ENCODE measurements at places on chromosomes 16 and 17. TPM values are rescaled to one million over a fixed set of nuclear protein-coding genes. Genes with fewer than 3 reads are reported as not detected.
A peak's percentile ranks its signal among the peaks of the same experiment; 100 is the strongest.

GRCh38 chr17:77459018-77459755, 318.4 kb downstream of the SEC14L1 start:
- no peak for DNase-seq
- peak overlapping the region; percentile 92 for H3K27ac ChIP-seq
- H3K27me3 ChIP-seq, result no peaks in the 10 kb centered on the region
- no peak overlapping the region for H3K4me3 ChIP-seq

DNA sequence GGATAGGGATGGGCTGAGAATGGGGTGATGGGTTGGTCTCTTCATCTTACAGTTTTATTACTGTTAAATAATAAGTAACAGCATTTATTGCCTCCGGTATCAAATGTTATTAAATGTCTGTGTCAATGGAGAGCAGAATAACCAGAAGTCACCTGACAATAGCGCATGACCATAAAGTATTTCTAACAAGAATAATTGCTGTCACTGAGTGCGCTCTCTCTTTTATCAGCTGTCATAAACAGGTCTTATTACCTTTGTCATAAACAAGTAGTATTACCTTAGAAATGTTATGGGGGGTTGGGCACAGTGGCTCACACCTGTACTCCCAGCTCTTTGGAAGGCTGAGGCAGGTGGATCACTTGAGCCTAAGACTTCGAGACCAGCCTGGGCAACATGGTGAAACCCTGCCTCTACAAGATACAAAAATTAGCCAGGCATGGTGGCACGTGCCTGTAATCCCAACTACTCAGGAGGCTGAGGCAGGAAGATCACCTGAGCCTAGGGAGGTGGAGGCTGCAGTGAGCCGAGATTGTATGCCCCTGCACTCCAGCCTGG, 120.6 kb downstream of the MAP2K6 start:
- H3K4me3 ChIP-seq, result no peak overlapping the region
- no peak for DNase-seq
- H3K4me1 ChIP-seq, result no peaks in the 10 kb centered on the region
- H3K27ac ChIP-seq, result no peak overlapping the region

- H3K36me3 ChIP-seq, result no peaks in the 10 kb centered on the region
- DNase-seq, result no peak
- no peaks in the 10 kb centered on the region for H3K4me1 ChIP-seq
- H3K4me3 ChIP-seq, result no peak overlapping the region
- H3K27me3 ChIP-seq, result no peaks in the 10 kb centered on the region
- H3K27ac ChIP-seq, result no peak overlapping the region
Observed at GRCh38 chr17:54870671-54871175, 29.9 kb upstream of the TOM1L1 start.

DNA sequence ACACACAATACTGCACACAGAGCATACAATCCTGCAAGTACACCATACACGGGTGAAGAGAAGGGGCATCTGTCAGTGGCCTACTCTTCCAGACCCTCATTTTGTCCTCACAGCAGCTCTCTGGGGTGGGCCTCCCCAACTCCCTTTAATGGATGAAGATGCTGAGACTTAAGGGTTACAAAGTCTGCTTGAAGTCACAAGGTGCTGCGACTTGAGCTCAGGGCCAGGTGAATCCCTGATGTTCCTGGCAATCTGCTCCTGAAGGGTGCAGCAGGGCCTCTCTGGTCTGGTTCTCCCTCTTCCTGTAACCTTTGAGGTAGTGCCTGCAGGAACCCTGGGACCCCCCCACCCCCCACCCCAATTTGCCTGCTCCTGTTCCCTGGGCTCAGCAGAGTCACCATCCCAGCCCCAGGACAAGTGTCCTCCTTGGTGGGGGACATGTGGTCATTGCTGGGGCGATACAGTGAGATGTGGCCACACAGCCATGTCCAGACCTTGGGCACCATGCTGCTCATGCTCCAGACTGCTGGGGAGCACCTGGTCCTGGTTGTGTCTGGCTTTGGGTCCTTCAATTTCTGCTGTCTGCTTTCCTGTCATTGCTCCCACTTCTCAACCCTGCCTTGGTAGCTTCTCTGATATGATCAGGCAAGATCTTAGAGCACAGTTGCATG, 107.5 kb downstream of the METRNL start:
- no peak overlapping the region for H3K4me3 ChIP-seq
- peaks cover 18% of the 10 kb centered on the region for H3K4me1 ChIP-seq
- no peaks in the 10 kb centered on the region for H3K36me3 ChIP-seq
- peak; percentile 15 for DNase-seq

GRCh38 chr16:12735805-12736204, 67.9 kb downstream of the CPPED1 start:
- no peaks in the 10 kb centered on the region for H3K4me1 ChIP-seq
- H3K27me3 ChIP-seq, result no peaks in the 10 kb centered on the region
- H3K36me3 ChIP-seq, result no peaks in the 10 kb centered on the region
- H3K4me3 ChIP-seq, result no peak overlapping the region

DNA sequence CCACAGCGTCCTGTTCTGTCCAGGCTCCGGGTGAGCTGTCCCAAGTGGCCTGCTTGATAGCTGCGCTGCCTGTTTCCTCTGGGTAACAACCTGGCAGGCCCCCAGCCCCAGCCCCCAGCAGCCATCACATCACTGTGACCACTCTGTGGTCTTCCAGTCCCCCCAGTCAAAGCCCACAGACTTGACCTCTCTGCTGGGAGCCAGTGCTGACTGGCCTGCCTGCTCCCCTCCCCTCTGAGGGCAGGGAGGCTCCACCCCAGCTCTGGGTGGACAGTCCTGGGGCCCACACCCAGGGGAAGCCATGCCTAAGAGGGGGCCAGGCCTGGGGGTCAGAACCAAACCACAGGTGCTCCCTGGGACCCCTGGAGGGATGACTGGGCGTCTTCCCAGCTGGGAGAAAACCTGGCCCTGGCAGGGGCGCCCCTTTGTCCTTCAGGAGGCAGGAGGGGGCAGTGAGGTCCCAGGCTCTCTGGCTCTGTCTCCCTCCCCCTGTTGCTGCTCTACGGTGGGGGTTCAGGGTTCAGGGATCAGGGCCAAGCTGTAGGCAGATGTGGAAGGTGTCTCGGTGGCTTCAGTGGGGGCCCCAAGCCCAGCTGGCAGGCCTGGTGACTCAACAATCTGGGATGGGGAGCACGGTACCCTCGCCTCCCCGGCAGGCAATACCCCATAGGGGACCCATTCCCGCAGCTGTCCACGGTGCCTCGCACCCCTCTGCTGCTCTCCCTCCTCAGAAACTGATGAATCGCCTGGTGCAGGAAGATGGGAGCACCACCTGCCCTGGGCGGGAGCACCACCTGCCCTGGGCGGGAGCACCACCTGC, 1.8 kb upstream of the SLC16A3 start:
- no peak overlapping the region for H3K4me3 ChIP-seq
- DNase-seq, result peak; percentile 93
- no peaks in the 10 kb centered on the region for H3K36me3 ChIP-seq
- H3K4me1 ChIP-seq, result no peaks in the 10 kb centered on the region
- no peak overlapping the region for H3K27ac ChIP-seq

DNA sequence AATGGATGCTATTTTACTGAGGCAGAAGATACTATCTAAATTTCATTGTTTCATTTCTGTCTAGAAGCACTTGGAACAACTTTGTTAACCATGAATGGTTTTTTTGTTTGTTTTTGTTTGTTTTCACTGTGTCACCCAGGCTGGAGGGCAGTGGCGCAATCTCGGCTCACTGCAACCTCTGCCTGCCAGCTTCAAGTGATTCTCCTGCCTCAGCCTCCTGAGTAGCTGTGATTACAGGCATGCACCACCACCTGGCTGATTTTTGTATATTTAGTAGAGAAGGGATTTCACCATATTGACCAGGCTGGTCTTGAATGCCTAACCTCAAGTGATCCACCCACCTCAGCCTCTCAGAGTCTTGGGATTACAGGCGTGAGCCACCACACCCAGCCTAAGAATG, 40.5 kb downstream of the ABHD15 start:
- no peak overlapping the region for H3K4me3 ChIP-seq
- no peak overlapping the region for H3K27ac ChIP-seq
- H3K27me3 ChIP-seq, result no peaks in the 10 kb centered on the region
- no peaks in the 10 kb centered on the region for H3K4me1 ChIP-seq

DNA sequence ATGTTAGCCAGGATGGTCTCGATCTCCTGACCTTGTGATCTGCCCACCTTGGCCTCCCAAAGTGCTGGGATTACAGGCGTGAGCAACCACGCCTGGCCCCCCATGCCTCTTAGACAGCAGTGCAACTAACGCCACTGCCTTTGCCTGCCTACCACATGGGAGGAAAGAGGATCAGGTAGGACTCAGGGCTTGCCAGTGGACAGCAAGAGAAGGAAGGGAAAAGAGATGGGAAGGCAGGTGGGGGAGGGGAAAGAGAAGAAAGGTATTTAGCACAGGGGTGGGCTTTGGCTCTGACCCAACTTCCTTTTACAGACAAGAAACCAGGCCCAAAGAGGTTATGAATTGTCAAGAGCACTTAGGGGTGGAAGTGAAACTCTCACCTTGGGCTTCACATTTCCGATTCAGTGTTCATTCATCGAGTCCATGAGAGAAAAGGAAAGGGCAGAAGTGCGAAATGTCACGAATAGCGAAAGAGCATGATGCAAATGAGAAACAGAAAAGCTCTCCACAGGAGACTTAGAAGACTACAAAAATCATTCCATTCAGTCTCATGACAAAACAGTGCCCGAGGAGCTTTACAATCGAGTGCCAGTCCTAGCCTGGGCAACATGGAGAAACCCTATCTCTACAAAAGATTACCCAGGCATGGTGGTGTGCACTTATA, 36.4 kb downstream of the CDK5R1 start:
- no peaks in the 10 kb centered on the region for H3K36me3 ChIP-seq
- no peaks in the 10 kb centered on the region for H3K27me3 ChIP-seq
- H3K4me1 ChIP-seq, result peaks cover 10% of the 10 kb centered on the region

Gene CASKIN1
- not detected for total RNA-seq

GRCh38 chr17:4833941-4834680, 971 bp downstream of the MINK1 start:
- DNase-seq, result peak; percentile 81
- H3K4me1 ChIP-seq, result peaks cover 11% of the 10 kb centered on the region
- peak overlapping the region; percentile 85 for H3K27ac ChIP-seq
- no peaks in the 10 kb centered on the region for H3K27me3 ChIP-seq
- H3K36me3 ChIP-seq, result peaks cover 2% of the 10 kb centered on the region

Gene SLC6A4
- total RNA-seq, result 0.36 TPM

Gene ZPBP2
- not detected for total RNA-seq

GRCh38 chr16:75038036-75038858, 39.4 kb downstream of the ZNRF1 start:
- H3K27ac ChIP-seq, result peak overlapping the region; percentile 48
- H3K4me3 ChIP-seq, result peak overlapping the region; percentile 2
- peak; percentile 53 for DNase-seq
- H3K27me3 ChIP-seq, result no peaks in the 10 kb centered on the region
- no peaks in the 10 kb centered on the region for H3K36me3 ChIP-seq

Gene TRPV2
- 62.5 TPM for total RNA-seq

Gene ZCCHC14
- total RNA-seq, result 36.9 TPM

- H3K27me3 ChIP-seq, result no peaks in the 10 kb centered on the region
- DNase-seq, result no peak
- H3K4me3 ChIP-seq, result no peak overlapping the region
- no peaks in the 10 kb centered on the region for H3K36me3 ChIP-seq
- no peak overlapping the region for H3K27ac ChIP-seq
- peaks cover 7% of the 10 kb centered on the region for H3K4me1 ChIP-seq
Observed at GRCh38 chr16:83615953-83616350, 191.8 kb upstream of the HSBP1 start.

GRCh38 chr16:71676236-71676635, 48.3 kb downstream of the PHLPP2 start:
- H3K4me3 ChIP-seq, result no peak overlapping the region
- H3K4me1 ChIP-seq, result peaks cover 3% of the 10 kb centered on the region
- no peaks in the 10 kb centered on the region for H3K27me3 ChIP-seq
- no peak for DNase-seq
- H3K36me3 ChIP-seq, result peaks cover 45% of the 10 kb centered on the region

Gene CD300H
- not detected for total RNA-seq

- no peaks in the 10 kb centered on the region for H3K36me3 ChIP-seq
- no peak for DNase-seq
- no peaks in the 10 kb centered on the region for H3K4me1 ChIP-seq
- no peak overlapping the region for H3K4me3 ChIP-seq
Observed at GRCh38 chr16:75466760-75467159, 2.3 kb upstream of the TMEM170A start.

Gene IL21R
- total RNA-seq, result 13.8 TPM

DNA sequence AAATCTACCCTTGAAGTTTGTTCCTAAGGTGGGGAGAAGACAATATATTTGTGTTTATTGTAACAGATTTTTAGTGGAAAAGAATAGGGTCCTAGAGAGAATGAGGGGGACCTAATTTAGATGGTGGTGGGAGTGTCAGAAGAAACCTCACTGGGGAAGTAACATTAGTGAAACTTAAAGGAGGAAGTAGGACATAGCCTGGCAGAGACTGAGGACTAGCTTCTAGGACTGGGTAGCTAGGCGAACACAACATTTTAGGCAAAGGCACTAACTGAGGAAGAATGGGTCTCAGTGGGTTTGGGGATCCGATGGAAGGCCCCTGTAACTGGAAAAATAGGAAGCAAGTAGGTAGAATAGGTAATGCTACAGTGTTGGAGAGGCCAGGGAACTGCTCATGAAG, 4.2 kb upstream of the ARL2BP start:
- H3K27me3 ChIP-seq, result no peaks in the 10 kb centered on the region
- no peak overlapping the region for H3K27ac ChIP-seq
- DNase-seq, result no peak
- H3K36me3 ChIP-seq, result peaks cover 16% of the 10 kb centered on the region

DNA sequence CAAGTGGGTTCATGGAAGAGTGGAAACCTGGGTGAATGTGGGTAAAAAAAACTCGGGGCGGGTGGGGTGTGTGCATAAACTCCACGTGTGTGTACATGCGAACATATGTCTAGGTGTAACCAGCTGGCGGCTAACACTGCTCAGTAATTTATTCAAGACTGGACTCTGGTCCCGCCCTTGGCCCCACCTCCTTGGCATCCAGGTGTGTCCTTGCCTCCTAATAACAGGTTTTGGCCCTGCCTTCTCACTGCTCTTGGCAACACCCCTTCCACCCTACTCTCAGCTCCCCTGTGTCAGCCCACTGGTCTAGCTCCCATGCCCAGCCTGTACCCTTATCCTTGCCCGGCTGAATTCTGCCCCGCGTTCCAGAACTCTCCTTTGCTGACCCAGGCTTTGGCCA, 8.3 kb downstream of the FLII start:
- H3K36me3 ChIP-seq, result peaks cover 94% of the 10 kb centered on the region
- no peak overlapping the region for H3K27ac ChIP-seq
- no peak overlapping the region for H3K4me3 ChIP-seq
- H3K27me3 ChIP-seq, result no peaks in the 10 kb centered on the region

- peaks cover 26% of the 10 kb centered on the region for H3K36me3 ChIP-seq
- H3K4me1 ChIP-seq, result peaks cover 28% of the 10 kb centered on the region
- H3K4me3 ChIP-seq, result peak overlapping the region; percentile 80
- H3K27me3 ChIP-seq, result no peaks in the 10 kb centered on the region
Observed at GRCh38 chr17:28744104-28744971, 527 bp downstream of the TRAF4 start.
